ENCODE measurements at places on chromosomes 6 and 20. TPM values are rescaled to one million over a fixed set of nuclear protein-coding genes. Genes with fewer than 3 reads are reported as not detected.

The C20orf204 gene
- polyA plus RNA-seq, result 1.6 TPM

The MDFI gene
- 12.6 TPM for polyA plus RNA-seq

- H3K36me3 ChIP-seq, result no peaks in the 10 kb centered on the region
- H3K27me3 ChIP-seq, result no peaks in the 10 kb centered on the region
- H3K4me1 ChIP-seq, result no peaks in the 10 kb centered on the region
Observed at GRCh38 chr6:128209771-128210170, 308.9 kb upstream of the THEMIS start.

DNA sequence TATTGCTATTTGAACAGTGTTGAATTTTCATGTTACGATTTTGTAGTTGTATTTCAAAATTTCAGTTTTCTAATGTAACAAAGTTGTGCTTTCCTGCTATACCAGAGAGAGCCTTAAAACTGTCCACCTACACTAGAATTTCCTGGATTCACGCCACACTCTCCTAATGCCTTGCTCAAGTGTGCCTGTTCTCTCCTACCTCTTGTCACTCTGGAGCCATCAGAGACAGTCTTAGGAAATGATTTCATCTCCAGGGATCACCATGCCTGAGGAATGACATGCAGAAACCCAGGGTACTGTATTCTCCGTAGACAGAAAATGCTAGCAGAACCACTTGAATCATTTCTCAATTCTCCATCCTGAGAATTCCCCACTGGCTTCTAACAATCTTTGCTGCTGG lies 667.6 kb downstream of the KIF16B start:
- H3K27ac ChIP-seq, result no peak overlapping the region
- H3K36me3 ChIP-seq, result no peaks in the 10 kb centered on the region
- H3K4me1 ChIP-seq, result no peaks in the 10 kb centered on the region
- H3K27me3 ChIP-seq, result no peaks in the 10 kb centered on the region

GRCh38 chr20:49534255-49534712 lies 33.7 kb downstream of the PTGIS start:
- DNase-seq, result peak; percentile 69
- peaks cover 4% of the 10 kb centered on the region for H3K27me3 ChIP-seq
- no peak overlapping the region for H3K27ac ChIP-seq
- H3K4me3 ChIP-seq, result no peak overlapping the region
